ENCODE measurements at places on chromosomes 4 and X.

DNA sequence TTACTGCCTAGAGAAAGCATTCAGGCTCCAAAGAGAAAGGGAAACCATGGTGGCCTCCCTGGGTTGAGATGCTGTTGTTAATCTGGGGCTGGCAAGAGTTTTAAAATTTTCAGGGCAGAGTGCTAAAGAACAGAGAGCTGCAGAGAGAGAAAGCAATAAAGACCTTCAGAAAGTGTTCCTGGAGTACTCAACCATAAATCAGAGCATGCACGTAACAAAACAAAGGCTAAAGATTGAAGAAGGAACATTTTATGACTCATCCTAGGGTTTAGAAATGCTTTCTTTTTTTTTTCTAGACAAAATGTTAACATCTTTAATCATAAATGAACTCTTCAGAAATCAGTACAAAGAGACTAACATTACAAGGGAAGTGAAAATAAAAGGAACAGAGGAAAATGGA is 562.3 kb upstream of the NDST4 start:
- DNase-seq: no peak

DNA sequence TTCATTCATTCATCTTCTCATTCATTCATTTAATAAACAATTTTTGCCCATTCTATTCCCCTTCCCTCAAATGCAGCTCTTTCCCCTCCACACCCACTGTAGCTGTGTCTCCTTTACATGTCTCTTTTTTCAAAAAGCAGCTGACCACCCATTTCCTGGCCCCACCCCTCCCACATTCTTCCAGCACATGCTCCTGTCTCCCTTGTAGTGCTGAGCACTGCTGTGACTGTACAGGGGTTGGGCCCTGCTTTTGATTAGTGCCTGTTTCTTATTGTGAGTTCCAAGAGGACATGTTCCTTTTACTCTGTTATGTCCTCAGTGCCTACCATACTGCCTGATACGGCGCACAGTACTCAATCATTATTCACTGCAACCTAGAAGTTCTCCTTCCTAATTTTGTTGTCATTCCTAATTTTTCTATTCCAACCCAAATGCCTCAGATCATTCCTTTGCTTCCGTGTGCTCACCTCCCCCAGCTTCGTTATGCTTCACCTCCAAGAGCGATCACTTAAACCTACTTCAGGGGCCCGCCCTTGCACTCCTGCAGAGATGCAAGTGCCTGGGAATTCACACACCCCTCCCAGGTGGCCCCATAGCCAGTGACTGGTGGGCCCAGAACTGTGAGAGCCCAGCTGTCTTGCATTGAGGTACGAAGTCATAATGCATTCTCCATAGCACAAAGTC is 152.2 kb downstream of the STK32B start:
- no peak for DNase-seq

DNA sequence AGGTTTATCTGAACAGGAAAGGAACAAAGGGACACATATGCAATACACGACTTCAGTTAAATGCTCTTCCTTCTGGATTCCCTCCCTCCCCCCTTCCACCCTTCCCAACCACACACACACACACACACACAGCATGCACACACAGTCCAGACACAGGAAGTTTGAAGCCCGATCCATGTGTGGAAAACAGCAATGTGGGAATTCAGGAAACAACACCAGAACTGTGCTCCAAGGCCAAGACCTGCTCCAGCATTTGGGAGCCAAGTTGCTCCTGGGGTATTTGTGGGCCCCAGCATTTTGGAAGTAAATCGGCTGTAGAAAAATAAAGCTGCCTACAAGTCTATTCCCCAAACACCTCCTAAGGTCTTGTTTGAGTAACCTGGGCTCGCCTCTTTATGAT is 5.6 kb upstream of the AMOT start:
- DNase-seq: no peak

DNA sequence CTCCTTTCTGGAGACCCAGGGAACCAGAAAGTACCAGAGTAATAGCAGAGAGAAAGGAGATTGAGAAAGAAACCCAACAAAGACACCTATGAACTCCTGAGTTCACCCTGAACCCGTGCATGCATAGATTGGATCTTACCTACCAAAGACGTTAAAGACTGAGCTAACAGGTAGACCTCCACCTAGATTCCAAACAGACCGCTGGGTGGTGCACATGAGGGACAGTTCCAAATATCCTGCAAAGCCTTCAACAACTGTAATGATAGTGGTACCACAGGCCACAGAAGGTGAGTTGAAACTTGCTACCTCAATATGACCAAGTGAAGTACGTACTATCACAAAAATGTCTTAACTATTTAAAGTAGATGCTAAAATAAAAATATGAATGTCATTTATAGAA is 34.0 kb upstream of the NR0B1 start:
- DNase-seq: no peak

GRCh38 chr4:7757501-7758471 is 181.9 kb downstream of the AFAP1 start:
- DNase-seq: no peak

GRCh38 chr4:48403358-48403757 is 62.0 kb downstream of the SLAIN2 start:
- DNase-seq: no peak

- no peak for DNase-seq
These were observed 12.1 kb upstream of the CSN2 start for GRCh38 chr4:69977582-69977981.

DNA sequence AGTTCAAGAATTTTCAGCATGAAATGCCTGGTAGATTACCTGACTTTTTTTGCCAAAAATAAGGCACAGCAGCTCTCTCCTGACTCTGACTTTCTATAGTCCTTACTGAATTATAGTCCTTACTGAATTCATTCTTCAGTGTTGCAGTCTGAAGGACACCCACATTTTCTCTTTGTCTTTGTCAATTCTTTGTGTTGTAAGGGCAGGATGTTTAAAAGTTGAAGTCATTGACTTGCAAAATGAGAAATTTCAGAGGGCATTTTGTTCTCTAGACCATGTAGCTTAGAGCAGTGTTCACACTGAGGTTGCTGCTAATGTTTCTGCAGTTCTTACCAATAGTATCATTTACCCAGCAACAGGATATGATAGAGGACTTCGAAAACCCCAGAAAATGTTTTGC is 168.0 kb downstream of the SOWAHB start:
- DNase-seq: no peak

GRCh38 chr4:174528226-174528625 is 5.9 kb upstream of the HPGD start:
- DNase-seq: no peak

- DNase-seq: no peak
These were observed 216.4 kb upstream of the RASGEF1B start for GRCh38 chr4:81688085-81688484.

GRCh38 chrX:97854086-97854485 is 970.4 kb downstream of the RPA4 start:
- DNase-seq: no peak

GRCh38 chrX:82161195-82161594 is 959.3 kb downstream of the SH3BGRL start:
- no peak for DNase-seq

GRCh38 chr4:78937837-78938236 is 1.4 kb downstream of the PAQR3 start:
- no peak for DNase-seq

GRCh38 chrX:47278691-47279090 is 45.9 kb downstream of the USP11 start:
- DNase-seq: no peak

DNA sequence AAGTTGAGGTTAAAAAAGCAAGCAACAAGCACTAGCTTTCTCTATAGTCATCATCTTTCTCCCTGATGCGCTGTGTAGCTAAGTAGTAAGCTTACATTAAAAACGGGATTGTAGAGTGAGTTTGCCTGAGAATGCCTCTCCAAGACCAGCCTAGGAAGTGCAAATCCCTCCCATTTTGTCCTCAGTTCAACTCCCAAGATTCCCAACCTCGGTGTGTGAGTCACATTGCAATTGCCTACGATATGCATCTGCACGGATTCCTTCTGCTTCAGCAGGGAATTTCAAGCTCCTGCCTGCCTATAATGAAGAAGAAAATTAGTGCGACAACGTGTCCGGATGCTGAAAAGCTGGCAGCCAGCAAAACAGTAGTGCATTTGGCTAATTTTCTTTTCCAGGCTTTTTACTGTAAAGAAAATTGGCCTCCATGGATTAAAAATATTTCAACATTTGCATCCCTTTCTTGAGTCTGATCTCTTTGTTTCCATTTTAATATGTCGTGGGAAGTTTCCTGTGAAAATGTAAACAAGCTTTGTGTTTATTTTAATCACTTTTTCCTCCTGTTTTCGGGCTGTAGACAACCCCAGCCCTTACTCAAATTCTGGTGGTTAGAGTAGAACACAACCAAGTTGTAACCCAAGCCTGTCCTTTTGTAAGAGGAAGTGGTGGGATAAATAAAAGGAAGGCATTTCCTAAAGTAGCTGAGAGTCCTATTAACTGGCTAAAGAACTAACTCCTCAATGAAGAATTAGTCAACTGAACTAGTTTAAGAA is 58.4 kb upstream of the TET2 start:
- DNase-seq: no peak

GRCh38 chr4:83454686-83455085 is 937 bp downstream of the HELQ start:
- no peak for DNase-seq

- DNase-seq: no peak
These were observed 14.7 kb downstream of the VEGFC start for GRCh38 chr4:176778063-176778462.

DNA sequence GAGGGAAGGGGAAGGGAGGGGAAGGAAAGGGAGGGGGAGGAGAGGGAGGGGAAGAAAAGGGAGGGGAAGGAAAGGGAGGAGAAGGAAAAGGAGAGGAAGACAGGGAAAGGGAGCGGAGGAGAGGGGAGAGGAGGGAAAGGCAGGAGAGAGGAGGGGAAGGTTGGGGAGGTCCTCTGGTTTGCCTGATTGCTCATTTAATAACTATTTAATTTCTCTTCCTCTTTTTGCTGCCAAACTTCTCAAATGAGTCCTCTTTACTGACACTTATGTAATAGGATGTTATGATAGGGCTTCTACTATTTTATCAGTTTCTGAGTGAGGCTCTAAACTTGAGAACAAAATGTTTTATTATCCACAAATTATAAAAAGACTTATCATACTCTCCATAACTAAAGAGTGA is 35.4 kb upstream of the PPA2 start:
- DNase-seq: no peak

DNA sequence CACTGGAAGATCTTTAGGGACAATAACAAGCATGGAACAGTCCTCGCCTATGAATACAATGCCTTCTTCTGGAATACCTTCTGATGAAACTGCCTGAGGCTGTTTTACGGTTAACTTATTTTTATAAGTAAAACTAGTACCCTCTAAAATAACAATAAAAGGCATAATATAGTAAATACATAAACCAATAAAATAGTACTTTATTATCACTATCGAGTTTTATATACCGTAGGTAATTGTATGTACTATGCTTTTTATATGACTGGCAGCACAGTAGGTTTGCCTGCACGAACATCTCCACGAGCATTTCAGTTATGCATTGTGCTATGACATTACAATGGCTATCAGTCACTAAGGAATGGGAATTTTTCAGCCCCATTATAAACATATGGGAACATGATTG is 8.0 kb downstream of the GUCY1A1 start:
- no peak for DNase-seq

DNA sequence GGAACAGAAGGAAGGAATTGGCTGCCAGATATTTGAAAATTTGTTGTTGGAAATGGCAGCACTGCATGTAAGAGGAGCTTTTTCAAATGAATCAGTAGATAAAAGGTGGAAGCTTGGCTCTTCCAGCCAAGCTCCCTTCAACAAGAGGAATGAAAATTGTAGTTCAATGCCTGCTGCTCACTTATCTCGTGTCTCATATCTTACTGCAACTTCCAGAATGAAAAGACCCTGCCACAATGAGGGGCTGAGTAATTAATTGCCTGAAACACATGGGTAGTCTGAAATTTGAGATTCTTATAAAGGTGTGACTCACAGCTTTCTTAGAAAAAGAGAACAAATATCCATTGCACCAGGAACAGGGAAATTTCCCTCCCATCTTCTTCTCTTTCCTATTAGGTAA is 53.0 kb downstream of the HAND2 start:
- DNase-seq: no peak

DNA sequence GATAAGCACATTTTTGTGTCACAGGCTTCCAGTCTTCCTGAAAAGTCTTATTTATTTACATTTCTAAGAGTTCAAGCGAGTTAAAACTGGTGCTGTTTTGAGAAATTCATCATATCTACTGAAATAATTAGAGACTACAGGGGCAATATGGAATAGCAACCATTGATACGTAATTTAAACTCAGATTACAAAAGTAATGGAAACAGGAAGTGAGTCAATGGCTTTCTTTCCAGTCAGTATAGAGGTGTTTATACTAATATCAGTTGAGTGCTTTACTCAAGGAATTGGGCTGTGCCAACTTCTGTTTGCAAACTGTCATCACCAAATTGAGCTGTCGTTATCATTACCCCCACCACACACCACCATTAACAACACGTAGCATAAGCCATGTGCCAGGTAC is 222.7 kb downstream of the COL25A1 start:
- no peak for DNase-seq
